ENCODE measurements at places on chromosomes 3 and 15.
A peak's percentile ranks its signal among the peaks of the same experiment; 100 is the strongest.

- no peak for DNase-seq
These were observed 181.6 kb downstream of the ADAMTSL3 start for GRCh38 chr15:83835479-83835878.

GRCh38 chr3:136899622-136900158 lies 37.7 kb downstream of the NCK1 start:
- no peak for DNase-seq

GRCh38 chr3:123657111-123657510 lies 72.3 kb upstream of the HACD2 start:
- no peak for DNase-seq

DNA sequence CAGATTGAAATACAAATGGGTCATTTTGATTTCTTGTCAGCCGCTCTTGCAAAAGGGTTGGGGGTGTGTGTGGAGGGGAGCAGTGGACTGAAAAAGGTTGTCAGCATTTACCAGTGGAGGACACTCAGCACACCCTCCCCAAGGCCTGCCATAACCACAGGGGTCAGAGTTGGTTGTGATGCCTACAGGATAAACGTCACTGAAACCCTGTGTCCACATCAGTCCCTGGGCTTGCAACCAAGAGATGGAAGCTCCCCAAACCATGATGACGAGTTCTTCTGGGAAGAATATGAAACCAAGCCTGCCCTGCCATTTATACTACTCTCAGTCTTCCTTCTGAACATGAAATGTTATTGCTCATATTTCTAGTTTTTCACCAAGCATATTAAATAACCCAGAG lies 54.0 kb upstream of the UMPS start:
- DNase-seq: no peak

DNA sequence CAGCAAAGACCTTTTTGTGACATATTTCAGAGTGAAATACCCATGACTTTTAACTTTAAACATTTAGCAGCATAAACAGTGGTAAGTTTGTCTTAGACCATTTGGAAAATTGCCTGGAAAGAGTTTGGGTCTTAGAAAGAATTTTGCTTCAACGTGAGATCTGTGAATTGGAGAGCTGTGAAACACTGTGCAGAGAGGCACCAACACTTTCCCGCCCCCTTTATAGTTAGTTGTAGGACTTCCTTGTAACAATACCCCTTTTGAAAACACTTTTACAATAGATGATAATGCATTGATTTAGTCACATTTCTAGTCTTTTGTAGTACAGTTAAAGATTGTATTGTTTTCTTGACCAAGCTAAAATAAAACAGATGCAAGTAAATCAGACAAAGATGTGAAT lies 43.5 kb upstream of the MBNL1 start:
- DNase-seq: no peak

- no peak for DNase-seq
These were observed 811.4 kb downstream of the NR2F2 start for GRCh38 chr15:97141871-97142270.

DNA sequence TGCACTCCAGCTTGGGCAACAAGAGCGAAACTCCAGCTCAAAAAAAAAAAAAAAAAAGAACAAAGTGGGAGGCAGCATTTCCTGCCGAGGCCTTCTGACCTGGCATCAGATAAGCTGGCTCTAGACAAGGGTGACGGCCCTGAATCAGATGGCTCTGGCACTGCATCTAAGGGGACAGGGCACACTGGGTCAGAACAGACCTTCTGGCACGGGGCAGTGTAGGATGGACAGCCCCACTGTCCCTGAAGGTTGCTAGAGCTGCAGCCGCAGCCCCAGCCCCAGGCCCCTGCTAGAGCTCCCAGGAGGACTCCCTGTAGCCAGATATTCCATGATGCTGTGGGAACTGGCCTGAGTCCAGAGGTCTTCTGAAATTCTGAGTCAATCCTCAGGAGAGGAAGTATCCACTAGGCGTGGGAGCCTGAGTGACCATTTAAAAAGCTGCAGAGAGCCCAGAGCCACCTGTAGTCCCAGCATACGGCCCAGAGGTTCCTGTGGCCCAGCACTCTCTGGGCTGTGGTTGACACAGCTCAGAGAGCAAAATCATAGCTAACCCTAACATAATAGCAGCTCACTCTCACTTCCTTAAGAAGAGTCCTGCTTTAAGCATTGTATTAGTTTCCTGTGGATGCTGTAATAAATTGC lies 69.2 kb upstream of the MFGE8 start:
- DNase-seq: no peak

DNA sequence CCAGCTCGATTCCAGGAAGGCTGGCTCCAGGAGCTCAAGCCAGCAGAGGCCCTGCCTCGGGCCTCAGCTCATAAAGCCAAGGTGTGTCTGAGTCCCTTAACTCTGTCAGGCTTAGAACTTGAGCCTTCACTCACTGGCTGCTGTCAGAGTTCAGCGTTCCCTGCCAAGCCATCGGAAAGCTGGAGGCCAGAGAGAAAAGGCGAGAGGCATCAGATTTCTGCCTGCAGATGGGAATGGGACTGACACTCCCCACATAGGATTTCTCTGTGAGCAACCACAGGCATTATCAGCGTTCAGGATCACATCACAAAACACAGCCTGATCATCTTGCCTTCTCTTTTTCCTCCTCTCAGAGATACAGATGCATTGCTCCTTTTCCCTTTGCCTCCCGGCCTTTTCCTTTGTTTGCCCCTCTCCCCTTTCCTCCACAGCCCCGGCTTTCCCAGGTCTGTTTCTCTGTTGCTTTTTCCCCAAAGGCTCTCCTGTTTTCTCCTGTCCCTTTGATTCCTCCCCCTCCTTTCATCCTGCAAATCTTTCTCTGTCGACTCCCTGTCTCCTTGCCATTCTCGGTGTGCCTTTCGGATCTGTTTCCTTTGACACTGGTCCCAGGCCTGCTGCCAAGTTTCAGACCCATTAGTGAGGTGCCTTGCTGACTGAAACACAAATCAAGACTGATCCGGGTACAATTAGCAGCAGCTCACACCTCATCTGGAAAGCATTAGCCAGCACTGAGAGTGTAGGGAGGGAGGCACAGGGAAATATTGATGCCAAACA lies 44.5 kb upstream of the BOC start:
- no peak for DNase-seq

DNA sequence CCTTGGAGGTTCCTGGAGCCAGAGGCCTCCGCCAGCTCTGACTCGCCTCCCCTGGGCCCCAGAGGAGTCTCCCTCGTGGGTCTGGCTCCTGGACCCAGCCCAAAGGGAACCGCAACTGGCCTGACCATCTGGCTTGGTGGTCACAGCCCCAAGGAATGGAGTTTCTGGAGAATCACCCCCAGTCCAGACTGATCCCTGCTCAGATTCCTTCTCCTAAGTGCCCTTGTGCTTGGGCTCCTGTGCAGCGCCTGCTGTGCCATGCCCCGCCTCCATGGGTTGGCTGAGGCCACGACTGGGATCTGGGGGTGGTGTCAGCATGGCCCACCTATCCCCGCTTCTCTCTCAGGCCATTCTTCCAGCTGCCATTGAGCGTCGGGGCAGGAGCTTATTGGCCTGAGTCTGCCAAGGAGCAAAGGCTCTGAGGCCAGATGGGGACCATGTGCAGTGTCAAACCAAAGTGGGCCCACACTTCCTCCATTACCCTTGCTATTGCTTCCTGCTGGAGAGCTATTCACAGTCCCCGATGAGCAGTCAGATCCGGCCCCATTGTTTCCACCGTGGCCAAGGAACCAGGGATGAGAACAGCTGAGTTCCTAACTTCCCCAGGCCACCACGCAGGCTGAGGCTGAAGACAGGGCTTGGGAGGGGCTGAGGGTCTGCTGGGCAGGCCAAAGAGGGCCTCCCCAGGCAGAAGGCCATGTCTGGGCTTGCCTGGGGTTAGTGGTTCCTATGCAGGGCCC lies 19.0 kb downstream of the CSPG4 start:
- no peak for DNase-seq

GRCh38 chr3:30421266-30421665 lies 185.1 kb upstream of the TGFBR2 start:
- no peak for DNase-seq

GRCh38 chr3:127377801-127378655 lies 90.2 kb upstream of the PRR20G start:
- no peak for DNase-seq

- DNase-seq: no peak
These were observed 50.2 kb downstream of the CA12 start for GRCh38 chr15:63331456-63331855.

- DNase-seq: no peak
These were observed 8.1 kb downstream of the ZBTB47 start for GRCh38 chr3:42661593-42662022.

DNA sequence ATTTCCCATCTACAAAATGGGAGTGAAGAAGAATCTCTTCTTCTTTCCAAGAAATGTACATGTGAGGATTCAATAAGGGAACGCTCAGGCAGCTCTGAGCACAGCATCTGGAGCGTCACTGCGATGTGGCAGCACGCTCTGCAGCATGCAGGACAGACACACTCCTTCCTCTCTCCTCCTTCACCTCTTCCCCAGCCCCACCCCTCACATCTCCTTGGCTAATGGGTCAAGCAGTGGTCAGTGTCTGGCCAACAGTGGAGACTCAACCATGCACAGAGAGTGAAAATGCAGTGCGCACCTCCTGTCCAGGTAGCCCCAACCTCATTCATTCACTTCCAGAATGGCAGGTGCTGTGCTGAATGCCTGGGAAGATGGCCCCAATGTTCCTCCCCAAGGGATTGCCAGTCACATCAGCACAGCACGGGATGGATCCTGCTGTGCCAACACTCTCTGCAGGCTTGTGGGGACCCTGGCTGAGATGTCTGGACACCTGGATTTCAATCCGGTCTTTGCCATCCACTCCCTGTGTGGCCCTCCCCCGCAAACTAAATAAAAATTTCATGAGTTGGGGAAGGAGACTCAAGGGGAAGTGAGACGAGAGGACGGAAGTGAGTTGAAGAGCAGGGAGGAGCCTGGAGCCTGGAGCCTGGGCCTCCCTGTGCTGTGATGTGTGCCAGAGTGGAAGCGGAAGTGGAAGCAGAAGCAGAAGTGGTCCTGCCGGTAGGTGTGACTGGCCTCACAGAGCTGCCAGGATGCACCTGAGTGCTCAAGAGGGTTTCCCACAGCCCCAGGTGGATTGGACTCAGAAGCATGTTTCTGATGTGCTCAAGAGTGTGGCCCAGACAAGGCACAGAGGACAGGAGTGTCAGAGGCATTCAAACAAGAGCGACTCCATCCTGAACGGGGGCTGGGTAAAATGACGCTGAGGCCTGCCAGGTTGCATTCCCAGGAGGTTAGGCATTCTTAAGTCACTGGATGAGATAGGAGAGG lies 163.9 kb downstream of the SMAD6 start:
- DNase-seq: no peak

GRCh38 chr3:183486472-183486871 lies 58.1 kb upstream of the MCF2L2 start:
- no peak for DNase-seq

- no peak for DNase-seq
These were observed 269.3 kb downstream of the TBL1XR1 start for GRCh38 chr3:176927706-176928581.

DNA sequence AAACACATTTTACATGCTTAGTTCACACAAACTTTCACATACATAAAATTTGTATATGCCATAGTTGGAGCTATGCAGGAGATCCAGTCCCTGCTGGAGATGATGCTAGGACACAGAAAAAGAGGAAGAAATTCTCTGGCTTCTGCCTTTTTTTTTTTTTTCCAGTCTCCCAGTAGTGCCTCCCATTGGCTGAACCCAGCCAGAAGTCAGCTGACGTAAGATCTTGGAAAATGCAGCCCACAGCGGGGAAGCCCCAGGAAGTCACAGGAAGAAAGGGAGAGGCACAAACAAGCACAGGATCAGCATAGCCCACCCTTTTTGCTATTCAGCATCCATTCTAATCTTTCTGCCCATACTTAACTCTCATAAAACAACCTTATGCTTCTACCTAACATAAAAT lies 38.5 kb downstream of the SCN11A start:
- DNase-seq: no peak

DNA sequence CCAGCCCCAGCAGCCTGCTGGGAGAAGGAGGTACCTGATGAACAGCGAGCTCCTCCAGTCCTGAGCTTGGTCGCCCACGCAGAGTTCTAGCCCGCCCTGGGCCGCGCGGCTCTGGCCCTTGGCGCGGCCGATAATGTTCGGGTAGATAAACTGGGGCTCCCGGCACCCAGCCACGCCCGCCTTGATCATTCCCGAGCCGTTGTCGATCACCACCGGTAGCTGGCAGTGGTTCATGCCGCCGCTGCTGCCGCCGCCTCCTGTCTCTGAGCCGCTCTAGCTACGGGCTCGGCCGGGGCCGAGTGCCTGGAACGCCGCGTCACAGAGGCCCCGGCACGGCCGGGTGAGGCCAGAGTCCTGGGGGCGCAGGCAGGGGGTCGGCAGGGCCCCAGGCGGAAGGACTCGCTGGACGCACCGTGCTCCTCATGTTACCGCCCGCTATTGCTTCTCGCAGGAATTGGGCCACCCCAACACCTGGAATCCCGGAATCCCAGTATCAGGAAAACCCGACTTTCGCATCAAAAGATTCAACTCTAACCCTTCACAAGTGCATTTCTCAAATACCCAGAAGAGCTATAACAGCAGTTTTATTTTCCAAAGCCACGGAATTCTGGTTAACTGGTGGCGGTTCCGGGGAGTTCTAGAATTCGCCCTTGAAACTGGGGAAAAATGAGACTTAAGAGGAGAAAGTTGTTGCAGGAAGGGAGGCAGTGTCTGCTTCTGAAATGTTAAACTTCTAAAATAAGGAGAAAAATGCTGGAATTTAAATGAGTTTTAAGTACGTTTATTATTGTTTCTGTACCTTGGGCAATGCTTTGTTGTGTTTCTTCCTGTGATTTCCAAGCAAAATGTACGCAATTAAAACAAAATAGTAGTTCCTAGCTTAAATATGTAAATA lies at the start of gene ACTRT3:
ACTRT3 (minus strand) TSS at position 275 of the 895 bp plus-strand sequence; CDS start at position 234, 41 bp downstream.
- peak; percentile 43 for DNase-seq

DNA sequence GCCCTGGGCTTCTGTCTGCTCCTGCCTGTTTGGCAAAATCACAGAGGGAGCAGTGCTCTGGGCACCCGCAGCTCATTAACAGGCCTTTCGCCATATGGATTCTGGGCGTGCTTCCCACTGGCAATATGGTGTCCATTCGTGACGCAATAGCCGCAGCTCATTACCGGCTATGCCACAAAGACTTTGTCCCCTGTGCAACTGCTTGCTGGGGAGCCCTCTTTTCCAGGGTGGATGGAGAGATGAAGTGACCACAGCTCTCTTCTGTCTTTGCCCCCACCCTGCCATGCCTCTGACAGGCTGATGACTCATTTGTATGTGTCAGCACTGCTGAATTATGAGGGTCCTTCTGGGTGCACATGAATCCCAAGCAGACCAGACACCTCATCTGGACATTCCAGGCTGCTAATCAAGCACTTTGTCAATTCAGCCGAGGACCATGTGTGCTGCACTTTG lies 214.3 kb upstream of the FEZF2 start:
- no peak for DNase-seq

- no peak for DNase-seq
These were observed 6.5 kb upstream of the CRYBG3 start for GRCh38 chr3:97815149-97815917.

DNA sequence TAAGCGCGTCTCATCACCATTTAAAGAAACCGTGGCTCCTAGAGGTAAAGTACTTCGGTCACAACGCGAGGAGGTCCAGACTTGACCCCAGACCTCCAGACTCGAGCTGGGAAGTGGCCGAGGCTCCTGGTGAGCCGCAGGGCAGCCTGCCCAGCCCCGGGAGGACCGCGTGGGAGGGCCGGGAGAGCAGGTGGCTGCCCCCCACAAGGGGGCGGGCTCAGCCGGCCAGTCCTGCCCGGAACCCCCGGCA lies at the start of gene SLC27A2:
SLC27A2 (plus strand) TSS at position 228 of the 250 bp plus-strand sequence. CDS start 232 bp downstream, outside the sequence.
- DNase-seq: no peak

Measured in CD4-positive, CD25-positive, alpha-beta regulatory T cell (primary cell).